GM12865 (cell line): ENCODE measurements at places on chromosomes 11 and 22.

DNA sequence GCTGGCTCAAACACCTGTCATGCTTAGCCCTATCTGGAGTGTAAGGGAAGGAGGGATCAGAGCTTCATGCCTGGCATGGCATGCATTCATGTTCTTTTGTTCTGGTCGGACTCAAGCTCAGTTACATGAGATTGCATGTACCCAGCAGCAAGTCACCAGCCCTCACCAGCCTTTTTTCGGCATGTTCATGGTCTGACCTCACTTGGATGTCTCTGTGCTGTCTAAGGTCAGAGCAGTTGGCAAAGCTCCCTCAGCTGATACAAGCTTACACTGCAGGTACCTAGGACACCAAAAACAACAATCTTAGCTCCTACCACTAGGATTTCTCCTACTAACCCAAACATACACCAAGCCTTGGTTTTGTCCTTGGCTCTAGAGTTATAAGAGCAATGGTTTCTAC is 152.6 kb downstream of the BARX2 start:
- DNase-seq = no peak

DNA sequence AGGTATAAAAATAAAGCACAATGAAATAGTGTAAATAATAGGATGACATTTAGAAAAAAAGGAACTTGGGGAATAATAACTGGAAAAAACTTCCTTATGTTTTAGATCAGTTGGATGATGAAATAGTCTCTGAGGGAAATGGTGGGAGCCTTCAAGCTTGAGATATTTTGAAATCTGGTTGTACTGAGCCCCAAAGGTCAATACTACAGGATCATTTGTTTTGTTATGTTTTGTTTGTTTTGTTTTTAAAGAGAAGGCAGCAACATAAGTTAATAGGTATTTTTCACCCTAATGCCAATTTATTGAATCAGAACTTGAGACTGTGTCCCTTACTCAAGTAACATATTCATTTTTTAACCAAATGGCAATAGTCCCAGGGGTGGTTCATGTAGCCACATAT is 393.1 kb downstream of the ETS1 start:
- no peak for DNase-seq

DNA sequence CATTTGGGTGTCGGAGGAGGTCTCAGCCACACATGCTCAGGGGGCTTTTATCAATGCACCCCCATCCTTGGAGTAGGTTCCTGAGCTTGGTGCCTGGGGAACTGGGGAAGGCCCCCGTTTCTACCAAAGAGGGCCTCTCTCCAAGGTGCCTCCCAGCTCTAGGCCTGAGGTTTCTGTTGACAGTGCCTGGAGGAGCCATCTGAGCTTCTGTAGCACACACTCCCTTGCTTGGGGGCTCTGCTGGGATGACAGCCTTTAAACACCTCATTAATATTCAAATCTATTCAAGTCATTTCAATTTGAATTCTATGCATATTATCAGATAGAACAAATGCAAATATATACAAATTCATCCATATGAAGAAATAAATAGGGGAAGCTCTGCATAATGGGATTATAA is 18.9 kb downstream of the KIRREL3 start:
- no peak for DNase-seq

DNA sequence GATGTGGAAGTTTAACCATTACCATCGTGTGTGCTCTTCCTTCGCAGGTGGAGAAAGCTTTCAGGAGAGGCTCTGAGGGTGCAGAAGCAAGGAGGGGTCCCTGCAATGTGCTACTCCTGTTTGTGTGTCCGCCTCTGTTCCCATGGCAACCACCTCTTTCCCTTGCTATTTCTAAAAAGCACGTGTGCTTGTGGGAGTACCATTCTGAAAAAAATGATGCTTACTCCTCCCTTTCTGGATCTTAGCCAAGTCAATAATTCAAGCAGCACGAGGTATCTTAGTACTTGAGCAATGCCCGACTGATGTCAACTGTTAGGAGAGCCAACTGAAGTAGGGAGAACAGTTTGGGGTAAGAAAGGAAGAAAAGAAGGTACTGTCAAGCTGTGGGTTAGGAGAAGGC is 628.7 kb downstream of the NTM start:
- DNase-seq = no peak

- no peak for DNase-seq
These were observed 40.3 kb upstream of the TSKU start for GRCh38 chr11:76742902-76743301.

GRCh38 chr11:69204246-69204940 is 48.7 kb downstream of the SMIM38 start:
- DNase-seq = no peak
